ENCODE measurements at places on chromosomes 13 and 19.

GRCh38 chr13:41821238-41821594, 139.7 kb downstream of the VWA8 start:
- DNase-seq, result no peak

DNA sequence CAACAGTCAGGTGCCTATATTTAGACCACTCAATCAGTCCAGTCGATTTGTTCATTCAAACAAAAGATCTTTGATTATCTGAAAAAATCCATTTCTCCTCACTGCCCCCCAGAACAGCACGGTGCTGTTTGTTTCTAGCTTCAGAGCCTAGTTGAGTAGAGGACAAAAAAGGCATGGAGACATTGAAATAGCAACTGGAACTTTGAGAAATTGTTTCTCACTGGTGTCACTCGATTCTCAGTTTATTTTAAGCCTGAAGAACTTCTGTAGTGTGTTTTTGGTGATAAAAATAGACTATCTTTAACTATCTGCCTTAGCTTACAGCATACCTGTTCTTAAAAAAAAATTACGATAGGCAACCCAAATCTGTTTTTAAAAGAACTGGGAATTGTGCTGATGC, 67.1 kb downstream of the ARHGAP35 start:
- DNase-seq, result no peak

DNA sequence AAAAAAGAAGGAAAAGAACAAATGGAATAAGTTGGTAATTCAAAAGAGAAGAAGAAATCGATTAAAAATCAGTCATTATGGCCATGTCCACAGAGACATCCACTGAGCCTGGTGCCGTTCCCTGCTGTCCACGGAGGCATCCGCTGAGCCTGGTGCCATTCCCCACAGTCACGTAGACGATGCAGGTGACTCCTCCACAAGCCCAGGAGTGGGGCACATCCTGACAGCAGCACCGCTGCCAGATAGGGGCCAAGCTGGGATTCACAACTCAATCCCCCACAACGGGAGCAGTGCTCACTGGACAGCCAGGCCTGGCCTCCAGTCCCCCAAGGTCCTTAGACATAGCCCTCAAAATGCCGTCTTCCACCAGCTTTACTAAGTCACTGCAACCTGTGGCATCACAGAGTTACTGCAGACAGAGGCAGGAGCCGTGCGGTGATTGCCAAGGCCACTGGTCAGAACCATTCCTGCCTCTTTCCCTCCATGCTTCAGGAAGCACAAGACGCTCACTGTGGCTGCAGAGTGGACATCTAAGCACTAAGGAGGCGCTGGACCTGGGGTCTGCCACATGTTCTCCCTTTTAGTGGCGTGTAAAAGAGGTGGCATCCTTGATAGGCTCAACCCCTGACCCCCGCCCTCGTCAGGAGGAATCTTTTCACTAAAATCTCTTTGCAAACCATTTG, 131.5 kb upstream of the SPACA7 start:
- DNase-seq, result no peak

DNA sequence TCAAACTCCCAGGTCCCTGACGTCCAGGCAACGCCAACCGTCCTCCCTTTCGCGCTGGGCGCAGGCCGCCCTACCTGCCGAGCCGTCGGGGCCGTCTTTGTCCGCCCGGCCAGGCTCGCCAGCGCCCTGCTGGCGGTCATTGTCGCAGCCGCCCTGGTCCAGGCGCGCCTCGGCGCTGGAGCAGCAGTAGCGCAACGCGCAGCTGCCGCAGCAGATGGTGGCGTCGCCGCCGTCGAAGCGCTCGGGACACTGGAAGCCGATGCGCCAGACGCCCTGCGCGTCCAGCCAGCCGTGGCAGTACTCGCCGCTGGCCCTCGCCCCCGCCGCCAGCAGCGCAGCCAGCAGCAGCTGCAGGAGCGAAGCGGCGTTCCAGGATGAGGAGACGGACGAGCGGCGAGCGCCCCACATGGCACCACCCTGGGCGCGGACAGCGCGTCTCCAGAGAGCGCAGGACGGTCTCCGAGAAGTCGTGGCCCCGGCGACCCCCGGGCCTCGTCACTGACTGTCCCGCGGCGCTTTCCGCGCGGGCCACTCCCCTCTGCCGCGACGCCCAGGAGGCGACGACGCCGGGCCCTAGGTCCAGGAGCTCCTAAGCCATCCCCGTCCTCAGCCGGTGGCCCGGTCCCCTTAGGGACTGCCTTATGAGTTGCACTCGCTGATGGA, 1.1 kb downstream of the SHISA2 start:
- no peak for DNase-seq

GRCh38 chr13:114130837-114131582, 1.4 kb downstream of the RASA3 start:
- peak; percentile 83 for DNase-seq

GRCh38 chr13:94329754-94330551, 149.5 kb downstream of the DCT start:
- DNase-seq, result peak; percentile 84

- no peak for DNase-seq
Observed at GRCh38 chr19:45152504-45153338, 8.1 kb downstream of the NKPD1 start.

- DNase-seq, result no peak
Observed at GRCh38 chr19:44498988-44499387, 1.3 kb downstream of the ZNF180 start.

DNA sequence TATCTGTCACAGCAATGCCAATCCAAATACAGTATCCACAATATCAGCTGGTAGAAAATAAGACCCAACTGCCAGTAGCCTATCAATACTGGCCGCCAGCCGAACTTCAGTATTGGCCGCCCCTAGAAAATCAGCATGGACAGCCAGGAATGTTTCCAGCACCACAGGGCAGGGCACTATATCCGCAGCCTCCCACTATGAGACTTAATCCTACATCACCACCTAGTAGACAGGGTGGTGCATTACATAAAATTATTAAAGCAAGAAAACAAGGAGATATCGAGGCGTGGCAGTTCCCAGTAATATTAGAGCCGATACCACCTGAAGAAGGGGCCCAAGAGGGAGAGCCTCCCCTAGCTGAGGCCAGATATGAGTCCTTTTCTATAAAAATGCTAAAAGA, 111.3 kb downstream of the ZNF486 start:
- no peak for DNase-seq

- no peak for DNase-seq
Observed at GRCh38 chr13:39816936-39817335, 161.5 kb downstream of the COG6 start.

DNA sequence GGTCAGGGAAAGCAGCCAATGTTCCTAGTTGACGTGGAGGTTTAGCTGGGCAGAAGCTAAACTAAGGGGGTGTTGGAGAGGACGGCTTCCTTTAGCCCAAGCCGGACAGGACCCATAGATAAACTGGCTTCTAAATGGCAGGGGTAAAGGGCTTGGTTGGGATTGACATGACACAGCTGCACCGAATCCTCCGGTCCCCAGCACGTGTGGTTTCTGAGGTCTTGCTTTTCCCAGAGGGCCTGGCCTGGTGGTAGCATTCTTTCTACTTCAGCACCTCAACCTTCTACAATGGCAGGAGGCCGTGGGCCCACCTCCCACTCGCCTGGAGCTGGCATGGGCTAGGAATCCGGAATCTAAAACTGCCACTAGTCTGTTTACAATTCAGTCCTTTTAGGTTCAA, 163.0 kb downstream of the FGF9 start:
- DNase-seq, result no peak

GRCh38 chr19:54888239-54888638, 14.2 kb downstream of the FCAR start:
- no peak for DNase-seq

DNA sequence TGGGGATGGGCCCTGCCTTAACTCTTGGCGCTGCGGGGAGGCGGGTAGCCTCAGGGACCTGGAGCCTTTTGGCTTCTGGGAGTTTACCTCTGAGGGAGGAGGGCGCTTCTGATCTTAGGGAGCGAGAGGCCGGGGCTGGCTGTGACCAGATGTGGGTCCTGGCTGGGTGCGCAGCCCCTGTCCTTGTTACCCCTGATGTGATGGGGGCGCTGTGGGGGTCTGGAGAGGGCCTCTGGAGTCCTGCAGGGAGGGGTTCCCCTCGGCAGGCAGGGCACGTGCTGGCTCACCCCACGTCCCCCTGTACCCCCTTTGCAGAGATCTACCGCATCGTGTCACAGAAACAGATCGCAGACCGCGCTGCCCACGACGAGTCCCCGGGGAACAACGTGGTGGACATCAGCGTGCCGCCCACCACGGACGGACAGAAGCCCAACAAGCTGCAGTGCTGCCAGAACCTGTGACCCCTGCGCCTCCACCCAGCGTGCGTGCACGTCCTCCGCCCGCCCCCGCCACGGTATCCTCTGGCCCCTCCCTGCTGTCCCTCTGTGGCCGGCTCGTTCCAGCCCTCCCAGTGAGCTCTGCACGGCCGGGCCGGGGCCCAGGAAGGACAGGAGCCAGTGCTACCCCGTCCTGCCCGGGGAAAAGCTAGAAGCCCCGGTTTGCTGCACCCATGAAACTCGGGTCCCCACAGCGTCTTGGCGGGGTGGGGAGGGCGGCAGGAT, 9.8 kb upstream of the MARCHF2 start:
- DNase-seq, result no peak

DNA sequence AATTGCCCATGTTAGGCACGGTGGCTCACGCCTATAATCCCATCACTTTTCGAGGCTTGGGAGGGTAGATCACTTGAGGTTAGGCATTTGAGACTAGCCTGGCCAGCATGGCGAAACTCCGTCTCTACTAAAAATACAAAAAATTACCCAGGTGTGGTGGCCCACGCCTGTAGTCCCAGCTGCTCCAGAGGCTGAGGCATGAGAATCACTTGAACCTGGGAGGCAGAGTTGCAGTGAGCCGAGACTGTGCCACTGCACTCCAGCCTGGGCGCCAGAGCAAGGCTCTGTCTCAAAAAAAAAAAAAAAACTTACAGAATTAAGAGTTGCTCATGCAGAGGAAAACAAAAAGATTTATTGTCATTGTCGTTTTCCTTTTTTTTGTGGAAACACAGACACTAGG, 3.4 kb upstream of the PSMC4 start:
- DNase-seq, result no peak

DNA sequence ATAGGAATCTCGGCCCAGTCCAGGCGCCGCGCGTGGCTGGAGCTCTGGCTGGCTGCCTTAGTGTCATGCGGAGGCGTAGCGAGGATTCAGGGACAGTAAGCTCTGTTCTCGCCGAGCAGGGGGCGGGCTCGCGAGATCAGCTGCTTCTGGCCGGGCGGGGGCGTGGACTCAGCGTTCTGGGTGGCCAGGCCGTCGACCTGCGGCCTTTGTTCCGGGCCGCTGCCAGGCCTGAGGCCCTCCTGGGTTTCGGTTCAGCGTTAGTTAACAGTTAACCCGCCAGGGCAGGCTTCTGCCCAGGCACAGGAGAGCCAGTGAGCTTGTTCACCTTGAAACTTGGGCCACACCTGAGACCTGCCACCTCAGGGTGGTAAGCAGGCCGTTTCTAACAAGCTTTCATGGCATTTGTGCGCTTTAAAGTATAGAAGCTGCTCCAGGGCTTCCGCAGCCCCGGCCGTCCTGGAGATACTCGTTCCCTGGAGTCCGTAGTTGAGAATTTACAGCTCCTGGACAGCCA, 332.2 kb upstream of the SGCG start:
- DNase-seq, result no peak

GRCh38 chr13:81406022-81406421, 1065.1 kb upstream of the SPRY2 start:
- DNase-seq, result no peak

- DNase-seq, result no peak
Observed at GRCh38 chr13:88005188-88005587, 334.0 kb downstream of the SLITRK5 start.

GRCh38 chr13:23979361-23980159, 82.3 kb upstream of the C1QTNF9B start:
- peak; percentile 66 for DNase-seq

DNA sequence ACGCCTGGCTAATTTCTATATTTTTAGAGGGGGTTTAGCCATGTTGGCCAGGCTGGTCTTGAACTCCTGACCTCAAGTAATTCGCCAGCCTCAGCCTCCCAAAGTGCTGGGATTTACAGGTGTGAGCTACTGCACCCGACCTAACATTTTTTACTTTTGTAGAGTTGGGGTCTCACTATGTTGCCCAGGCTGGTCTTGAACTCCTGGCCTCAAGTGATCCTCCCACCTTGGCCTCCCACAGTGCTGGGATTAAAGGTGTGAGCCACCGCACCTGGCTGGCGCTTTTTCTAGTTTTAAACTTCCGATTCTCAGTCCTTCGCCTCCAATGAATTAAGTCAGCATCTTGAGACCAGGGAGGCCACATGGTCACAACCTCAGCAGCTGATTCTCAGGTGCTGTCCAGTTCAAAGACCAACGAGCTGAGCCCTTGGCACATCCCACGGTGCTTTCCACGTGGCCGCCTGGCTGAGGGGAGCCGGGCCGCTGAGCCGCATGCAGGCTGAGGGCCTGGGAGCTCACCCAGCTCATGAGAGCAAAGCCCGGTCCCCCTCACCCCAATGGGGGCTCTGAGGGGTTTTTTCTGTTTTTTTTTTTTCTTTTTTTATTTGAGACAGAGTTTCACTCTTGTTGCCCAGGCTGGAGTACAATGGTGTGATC, 9.1 kb downstream of the AP3D1 start:
- no peak for DNase-seq

- no peak for DNase-seq
Observed at GRCh38 chr19:461721-462551, 1.1 kb upstream of the SHC2 start.

DNA sequence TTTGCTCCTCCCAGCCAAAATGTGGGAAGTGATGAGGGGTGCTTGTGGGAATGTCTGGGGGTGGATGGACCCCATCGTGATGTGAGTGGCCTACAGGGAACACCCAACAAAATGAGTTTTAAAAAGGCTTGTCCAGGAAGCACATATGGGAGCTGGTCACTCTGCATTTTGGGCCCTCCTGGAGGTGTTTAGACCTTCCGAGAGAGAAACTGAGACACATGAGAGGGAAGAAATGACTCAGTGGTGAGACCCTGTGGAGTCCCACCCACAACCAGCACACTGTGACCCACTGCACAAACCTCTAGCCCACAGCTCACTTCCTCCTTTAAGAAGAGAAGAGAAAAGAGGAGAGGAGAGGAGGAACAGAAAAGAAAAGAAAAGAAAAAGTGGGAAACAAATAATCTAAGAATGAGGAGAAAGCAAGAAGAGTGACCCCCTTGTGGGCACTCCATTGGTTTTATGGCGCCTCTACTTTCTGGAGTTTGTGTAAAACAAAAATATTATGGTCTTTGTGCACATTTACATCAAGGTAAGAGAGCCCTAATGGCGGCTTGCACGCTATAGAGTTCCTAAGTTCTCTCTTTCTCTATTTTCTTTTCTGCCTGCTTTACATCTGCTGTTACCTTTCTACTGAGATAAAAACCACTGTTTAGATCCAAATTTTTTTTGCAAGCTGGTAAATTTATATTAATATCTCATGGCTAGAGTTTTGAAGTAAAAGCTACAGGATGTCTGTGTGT, 13.3 kb upstream of the LILRB1 start:
- DNase-seq, result no peak

- DNase-seq, result no peak
Observed at GRCh38 chr19:4007836-4008539, 452 bp downstream of the PIAS4 start.

DNA sequence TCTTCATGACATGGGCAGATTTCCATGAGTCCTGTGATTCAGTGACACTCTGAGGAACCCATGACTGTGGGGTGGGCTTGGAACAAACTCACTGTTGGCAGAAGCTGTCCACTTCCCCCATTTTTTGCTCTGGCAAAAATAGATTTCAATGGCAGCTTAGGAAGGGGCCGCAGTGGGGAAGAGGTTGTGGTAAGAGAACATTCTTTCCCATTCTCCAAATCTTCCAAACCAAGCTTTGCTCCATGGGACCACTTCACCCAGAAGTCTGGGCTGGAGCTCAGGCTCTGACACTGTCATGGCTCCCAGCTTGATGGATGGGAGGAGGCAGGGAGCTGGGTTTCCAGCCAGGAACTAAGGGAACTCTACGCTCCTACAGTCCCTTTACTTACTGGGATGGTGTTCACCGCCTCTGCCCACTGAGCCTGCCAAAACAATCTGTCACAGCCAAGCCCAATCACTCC, 24.9 kb upstream of the MEDAG start:
- no peak for DNase-seq
